ENCODE measurements at places on chromosomes 12 and 14.

DNA sequence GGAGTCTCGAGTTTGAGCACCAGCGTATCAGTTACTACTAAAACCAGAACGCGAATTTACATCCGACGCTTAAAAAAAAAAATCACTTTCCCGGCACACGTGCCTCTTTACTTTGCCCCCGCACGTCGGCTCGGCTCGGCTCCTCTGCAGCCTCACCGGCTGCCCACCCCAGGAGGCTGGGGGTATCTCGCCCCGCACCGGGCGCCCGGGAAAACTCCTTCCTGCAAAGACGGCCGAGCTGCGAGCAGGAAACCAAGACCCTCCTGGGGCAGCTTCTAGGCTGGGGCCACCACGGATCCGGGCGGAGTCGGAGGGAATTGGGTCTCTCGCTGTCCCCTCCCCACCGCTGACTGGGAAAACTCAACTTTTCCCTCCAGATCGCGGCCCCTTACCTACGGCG lies 610 bp downstream of the VSIG10 start:
- peak; percentile 13 for DNase-seq

DNA sequence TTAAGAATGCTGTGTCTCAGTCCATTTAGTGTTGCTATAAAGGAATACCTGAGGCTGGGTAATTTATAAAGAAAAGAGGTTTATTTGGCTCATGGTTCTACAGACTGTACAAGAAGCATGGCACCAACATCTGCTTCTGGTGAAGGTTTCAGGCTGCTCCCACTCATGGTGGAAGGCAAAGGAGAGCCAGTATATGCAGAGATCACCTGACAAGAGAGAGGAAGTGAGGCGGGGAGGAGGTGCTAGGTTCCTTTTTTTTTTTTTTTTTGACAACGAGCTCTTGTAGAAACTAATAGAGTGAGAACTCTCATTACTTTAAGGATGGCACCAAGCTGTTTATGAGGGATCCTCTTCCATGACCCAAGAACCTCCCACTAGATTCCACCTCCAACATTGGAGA lies 121.6 kb downstream of the NUBPL start:
- DNase-seq = no peak

- peak; percentile 9 for DNase-seq
Measured at GRCh38 chr14:32702562-32702961, 236.1 kb upstream of the NPAS3 start.

DNA sequence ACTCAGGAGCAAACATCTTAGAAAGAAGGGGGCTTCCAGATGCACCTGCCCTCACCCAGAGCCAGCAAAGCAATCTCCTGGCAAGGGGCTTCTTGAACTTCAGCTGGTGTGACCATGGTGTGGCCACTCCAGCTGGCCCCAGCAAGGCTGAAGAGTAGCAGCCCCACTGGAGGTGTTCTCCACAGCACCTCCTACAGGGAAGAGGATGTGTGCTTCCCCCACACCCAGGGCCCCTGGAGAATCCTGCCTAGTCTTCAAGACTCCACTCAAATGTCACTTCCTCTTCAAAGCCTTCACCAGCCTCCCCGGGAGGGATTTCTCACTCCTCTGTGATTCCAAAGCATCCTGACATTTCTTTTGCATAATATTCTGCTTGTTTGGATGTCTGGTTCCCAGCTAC lies 8.5 kb downstream of the RAB15 start:
- DNase-seq = no peak

GRCh38 chr14:94946244-94946643 lies 176.3 kb upstream of the GSC start:
- DNase-seq = no peak

DNA sequence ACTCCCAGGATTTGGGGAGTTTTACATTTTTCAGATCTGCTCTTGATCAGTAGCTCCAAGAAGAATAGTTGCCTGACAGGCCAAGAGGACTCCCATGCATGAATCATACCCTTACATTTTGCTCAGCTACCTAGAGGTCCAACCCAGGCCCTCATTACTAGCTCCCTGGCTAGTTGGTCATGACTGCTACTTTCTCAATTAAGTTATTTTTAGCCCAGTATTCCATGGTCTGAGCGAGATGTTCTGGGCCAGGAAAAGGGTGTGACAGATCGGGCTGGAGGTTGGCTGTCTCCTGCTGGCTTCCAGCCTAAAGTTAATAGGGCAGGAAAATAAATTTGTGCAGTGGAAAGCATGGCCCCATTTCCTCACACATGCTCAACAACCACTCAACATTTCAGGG lies 379.2 kb downstream of the GRIN2B start:
- DNase-seq = no peak

DNA sequence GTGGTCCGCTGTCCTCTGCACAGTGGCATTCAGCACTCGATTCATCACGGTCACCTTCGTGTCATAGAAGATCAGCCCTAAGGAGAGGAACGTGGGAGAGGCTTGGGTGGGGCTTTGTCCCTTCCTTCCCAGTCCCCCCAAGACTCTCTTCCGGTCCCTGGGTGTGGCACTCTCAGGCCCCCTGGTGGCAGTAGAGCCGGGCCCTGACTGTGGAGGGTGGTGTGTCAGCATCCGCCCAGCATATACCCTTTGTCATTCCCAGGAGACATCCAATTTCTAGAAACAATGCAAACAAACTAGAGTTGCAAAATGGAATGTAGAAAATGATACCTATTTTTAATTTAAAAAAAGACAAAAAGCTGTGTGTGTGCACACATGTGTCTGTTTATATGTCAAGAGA lies 45.0 kb downstream of the TRAFD1 start:
- peak; percentile 29 for DNase-seq

- no peak for DNase-seq
Measured at GRCh38 chr12:88472248-88472647, 108.0 kb downstream of the KITLG start.

GRCh38 chr12:4307593-4308333 lies 13.2 kb upstream of the TIGAR start:
- DNase-seq = no peak

DNA sequence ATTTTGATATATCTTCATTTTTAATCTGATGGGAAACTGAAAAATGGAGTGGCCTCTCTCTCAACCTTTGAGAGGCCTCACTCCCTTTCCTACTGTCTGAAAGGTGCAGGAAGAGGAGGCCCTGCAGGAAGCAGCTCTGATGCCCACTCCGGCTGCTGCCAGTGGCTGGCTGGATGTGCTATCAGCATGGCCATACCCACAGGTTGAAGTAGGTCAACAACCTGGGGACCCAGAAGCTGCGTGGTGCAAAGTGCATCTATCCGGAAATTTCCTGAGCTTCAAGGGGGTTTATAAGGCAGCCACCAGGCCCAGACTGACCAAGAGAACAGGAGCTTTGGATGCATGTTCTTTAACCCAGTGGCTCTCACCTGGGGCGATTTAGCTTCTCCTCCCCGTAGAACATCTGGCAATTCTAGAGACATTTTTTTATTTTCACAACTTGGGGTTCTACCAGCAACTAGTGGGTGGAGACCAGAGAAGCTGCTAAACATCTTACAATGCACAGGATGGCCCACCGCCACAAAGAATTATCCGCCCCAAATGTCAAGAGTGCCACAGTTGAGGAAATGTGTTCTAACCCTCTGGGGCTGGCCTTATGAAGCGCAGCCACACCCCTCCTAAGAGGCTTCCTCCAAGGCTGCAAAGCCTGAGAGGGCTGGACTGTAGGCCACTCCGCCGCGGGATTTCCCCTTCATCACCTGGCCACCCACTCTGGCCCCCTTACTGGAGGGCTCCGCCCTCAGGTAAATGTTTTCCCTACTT lies 8.2 kb upstream of the BATF start:
- no peak for DNase-seq
